Left ventricle myocardium inferior (tissue), 1 donor: ENCODE measurements at places on chromosomes 2 and 18.

DNA sequence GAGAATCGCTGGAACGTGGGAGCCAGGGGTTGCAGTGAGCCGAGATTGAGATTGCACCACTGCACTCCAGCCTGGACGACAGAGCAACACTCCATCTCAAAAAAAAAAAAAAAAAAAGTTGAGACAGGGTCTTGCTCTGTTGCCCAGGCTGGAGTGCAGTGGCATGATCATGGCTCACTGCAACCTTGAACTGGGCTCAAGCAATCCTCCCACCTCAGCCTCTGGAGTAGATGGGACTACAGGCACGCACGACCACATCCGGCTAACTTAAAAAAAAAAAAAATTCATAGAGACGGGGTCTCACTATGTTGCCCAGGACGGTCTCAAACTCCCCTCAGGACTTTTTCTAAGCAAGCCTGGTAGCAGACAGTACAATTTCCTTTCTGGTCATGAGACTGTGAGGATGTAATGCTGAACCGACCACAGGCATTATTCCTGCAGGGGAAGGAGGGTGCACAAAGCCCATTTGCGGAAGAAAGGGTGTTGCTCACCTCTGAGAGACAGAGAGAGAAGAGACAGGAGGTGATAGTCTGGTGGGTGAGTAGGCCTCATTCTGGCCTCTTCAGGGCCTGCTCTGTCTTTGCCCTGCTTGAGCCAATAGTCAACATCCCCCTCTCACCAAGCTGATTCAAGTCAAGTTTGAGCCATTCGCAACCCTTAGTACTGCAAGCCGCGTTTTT, 205.3 kb downstream of the ZFP36L2 start:
- DNase-seq, result no peak

GRCh38 chr2:138997856-138998517, 217.8 kb upstream of the NXPH2 start:
- no peak for DNase-seq

- no peak for DNase-seq
Measured at GRCh38 chr2:231000211-231000904, 4.4 kb downstream of the SPATA3 start.

- peak; percentile 83 for DNase-seq
Measured at GRCh38 chr2:127086990-127087790, 19.8 kb downstream of the BIN1 start.

DNA sequence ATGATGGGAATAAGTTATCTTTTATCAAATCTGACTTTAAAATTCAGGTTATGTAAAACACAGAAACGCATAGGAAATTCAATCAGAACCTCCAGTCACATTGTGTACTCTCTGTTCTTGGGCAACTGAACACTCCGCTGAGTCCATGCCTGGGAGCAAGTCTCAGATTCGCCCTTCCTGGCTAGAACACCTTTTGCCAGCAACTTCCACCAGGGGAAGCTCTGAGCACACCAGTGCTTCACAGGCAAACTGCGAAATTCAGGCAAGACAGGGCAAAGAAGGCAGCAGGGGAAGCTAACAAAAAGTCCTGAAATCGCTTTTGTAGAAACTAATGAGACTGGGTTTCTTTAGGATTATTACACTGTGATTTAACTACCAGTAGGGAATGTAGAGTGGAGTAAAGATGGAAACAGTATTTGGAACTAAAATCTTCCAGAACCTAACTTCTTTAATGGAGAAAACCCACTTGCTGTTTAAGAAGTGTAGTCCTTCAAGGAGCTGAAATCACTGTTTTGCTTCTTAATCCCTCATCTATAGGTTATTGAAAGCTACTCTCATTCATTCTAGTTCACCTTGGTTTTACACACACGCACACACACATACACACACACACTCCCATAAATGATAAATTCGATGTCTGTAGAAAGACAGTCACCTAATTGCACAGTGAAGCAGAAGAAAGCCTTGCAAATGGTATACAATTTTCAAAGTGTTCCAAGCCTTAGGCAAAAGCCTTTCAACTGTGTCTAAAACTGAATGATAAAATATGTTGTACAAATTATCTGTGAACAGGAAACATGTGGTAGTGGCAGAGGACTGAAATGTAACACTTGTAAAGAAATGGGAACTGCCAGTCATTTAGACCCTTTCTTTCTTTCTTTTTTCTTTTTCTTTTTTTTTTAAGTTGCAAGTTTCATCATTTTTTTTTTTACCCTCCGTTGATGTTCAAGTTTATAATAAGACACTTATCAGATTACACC, 214.5 kb downstream of the TMEM182 start:
- DNase-seq, result no peak

- DNase-seq, result no peak
Measured at GRCh38 chr2:141455211-141455826, 675.5 kb downstream of the LRP1B start.

- peak; percentile 46 for DNase-seq
Measured at GRCh38 chr2:231604101-231604684, 11.5 kb downstream of the TEX44 start.

GRCh38 chr2:161976917-161977316, 97.1 kb downstream of the DPP4 start:
- DNase-seq, result no peak

GRCh38 chr18:36366994-36367839, 69.7 kb downstream of the FHOD3 start:
- peak; percentile 74 for DNase-seq

DNA sequence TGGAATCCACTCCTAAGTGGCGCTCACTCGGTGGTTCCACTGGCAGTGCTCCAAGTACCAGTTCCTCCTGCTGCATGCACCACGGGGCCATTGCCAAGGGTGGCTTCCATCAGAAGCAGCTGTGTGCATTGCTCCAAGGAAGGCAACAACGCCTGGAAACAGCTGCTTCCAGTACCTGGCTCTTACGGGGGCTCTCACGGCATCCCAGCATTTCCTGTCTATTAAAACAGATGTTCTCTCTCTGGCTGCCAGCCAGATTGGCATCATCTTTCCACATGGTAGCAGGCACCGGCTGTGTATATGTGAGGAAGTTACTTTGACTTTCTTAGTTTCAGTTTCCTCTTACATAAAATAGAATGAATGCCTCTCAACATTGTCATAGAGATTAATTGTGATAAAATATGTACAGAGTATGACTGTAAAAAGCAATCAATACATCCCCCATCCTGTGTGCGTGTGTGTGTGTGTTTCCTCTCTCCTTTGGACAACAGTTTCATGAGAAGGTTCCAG, 84.9 kb downstream of the CMPK2 start:
- DNase-seq, result peak; percentile 55

- no peak for DNase-seq
Measured at GRCh38 chr2:197124639-197125390, 185.8 kb downstream of the ANKRD44 start.

DNA sequence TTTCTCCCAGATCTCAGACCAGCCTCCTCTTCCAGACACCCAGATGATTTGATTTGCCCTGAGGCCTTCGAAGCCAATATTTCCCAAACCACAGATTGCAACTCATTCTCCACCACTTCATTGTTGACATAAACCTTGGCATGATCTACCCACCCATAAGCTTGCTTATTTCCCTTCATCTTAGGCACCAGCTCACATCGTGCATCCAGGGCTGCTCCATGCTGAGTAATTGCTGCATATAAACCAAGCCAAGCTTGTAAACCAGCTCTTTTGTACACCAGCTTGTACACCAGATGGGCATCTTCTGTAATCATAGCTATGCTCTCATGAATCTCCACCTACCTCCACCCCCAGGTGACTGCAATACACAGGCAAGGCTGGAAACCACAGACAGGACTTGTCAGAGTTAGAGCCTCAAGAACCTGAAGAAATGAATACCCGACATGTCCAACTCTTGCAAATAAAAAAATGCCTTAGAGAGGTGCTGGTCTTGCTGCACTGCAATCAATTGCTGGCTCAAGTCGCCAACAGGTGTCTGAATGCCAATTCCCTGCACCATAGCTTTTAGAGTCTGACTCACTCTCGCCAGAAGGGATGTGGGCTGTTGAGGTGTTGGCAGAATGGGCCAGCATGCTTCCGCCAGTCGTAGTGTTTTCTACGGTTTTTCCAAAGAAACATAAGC, 31.5 kb downstream of the TRABD2A start:
- DNase-seq, result no peak

DNA sequence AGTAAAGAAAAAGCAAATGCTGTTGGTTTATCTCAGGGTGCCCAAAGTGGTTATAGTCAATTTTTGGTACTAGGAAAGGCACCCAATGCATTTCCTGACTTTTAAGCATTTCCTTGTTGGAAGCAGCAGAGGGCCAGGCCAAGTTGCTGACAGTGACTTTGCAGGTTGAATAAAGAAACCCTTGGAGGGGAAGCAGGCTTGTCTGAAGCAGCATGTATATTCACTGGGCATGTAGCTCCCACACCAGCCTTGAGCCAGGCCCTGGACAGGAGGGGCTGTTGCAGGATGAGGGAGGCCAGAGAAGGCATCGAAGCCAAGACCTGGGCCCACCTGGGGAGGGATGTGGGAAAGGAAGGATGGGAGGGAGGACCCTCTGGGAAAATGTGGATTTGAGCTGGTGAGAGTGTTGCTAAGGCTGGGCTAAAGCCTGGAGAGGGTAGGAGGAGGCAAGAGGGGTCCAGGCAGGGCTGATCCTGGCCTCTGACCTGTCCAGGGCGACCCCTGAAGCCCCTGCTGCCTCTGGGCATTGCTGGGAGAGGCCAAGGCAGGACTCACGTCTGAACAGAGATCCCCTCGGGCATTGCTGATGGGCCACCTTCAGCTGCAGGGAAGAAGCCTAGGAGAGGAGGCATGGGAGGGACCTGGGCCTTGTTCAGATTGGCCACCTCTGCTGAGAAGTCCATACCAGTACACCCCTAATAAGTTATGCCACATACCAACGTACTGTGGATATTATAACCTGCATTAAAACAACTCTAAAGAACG, 79.6 kb downstream of the STPG4 start:
- DNase-seq, result no peak

DNA sequence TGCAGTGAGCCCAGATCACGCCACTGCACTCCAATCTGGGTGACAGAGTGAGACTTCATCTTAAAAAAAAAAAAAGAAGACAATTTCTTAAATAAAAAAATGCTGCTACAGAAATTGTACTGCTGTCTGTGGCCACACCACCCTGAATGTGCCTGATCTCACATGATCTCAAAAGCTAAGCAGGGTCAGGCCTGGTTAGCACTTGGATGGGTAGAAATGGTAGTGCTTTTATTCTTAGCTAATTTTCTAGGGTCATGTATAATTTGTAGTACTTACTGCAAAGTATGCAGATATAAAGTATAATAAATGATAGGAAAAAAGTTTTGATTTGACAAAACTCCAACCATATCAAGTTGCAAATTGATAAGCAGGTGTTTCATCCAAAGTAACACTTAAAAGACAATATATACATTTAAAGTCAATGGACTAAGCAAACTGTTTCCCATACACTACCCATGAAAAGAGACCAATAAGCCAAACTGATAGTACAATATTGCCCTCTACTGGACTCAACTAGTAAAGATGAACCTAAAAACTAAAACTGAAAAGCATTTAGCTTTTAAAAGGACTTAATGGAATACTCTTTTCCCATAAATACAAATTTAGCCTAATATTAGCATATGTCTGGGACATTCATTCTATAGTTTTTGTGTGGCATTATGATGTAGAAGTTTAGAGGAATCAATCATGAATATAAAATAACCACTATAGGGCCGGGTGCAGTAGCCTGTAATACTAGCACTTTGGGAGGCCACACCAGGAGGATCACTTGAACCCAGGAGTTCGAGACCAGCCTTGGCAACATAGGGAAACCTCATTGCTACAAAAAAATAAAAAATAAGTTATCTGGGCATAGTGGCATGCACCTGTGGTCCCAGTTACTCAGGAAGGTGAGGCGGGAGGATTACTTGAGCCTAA, 18.6 kb upstream of the PEX13 start:
- no peak for DNase-seq

GRCh38 chr2:6926071-6926732, 9.0 kb downstream of the RNF144A start:
- no peak for DNase-seq

- DNase-seq, result no peak
Measured at GRCh38 chr2:64135421-64135820, 8.8 kb downstream of the PELI1 start.

DNA sequence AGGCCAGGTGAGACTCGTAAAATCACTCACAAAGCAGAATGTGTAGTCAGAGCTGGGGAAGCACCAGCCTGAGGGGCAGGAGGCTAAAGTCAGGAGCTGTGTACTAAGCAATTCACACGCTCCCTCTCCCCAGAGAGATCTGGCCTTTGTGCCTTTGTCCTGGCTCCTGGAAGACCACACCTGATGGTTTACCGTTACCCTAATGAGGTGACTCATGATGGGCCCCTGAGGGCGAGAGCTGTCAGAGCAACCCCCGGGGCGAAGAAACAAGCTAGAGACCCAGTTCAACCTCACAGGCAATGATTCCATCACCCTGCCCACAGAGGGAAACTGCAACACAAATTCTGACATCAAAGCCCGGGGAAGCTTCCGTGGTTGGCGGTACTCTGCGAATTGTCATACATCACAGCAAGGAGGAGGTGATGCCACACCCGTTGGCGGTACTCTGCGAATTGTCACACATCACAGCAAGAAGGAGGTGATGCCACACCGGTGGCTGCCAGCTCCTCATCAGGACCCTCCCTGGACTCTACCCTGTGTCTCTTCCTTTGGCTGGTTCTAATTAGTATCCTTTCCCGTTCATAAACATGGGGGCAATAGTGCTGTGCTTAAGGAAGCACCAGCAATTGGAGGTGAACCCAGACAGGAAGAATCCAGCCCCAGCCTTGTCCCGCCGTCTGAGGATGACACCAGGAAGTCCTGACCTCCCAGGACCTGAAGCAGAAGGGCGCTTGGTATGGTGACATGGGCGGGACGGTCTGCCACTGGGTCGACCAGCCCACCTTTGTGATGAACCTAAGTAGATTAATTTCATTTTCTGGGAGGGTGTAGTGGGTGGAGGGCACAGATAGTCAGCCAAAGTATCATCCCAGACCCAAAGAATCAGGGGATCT, 30.5 kb downstream of the B3GNT7 start:
- no peak for DNase-seq

DNA sequence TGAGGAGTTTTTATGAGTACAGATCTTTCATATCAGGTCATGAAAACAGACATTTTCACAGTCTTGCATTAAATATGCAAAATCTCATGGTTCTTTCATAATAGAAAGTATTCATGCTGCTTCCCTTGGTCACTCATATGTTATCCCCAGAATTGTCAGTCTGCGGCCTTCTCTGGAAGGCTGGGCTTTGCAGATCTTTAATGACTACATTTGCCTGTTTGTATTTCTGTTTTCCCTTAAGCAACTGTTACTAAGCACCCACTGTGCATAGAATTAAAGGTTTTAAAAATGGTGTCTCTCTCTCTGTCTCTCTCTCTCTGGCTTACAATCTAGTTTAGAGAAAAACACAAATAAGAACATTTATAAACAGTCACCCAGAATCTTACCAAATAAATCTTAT, 456.3 kb downstream of the RIT2 start:
- no peak for DNase-seq

DNA sequence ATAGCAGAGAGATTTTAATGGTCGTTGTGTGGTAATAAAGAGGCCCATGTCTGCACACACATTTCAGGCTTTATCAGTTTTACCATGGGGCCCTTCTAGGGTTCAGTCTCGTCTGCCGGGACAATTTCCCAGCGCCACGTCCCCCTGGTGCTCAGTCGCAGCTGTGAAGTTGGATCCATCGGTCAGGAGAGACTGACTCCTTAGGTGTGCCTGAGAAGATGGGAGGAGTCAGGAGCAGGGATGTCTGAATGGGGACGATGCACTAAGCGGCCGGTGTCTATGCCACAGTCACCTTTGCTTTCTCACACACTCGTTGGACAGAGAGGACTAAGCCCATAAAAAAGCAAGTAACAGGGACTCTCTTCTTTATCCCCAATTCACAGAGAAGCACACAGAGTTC, 71.4 kb downstream of the TWIST2 start:
- no peak for DNase-seq

GRCh38 chr2:197633109-197633657, 42.2 kb downstream of the RFTN2 start:
- no peak for DNase-seq

GRCh38 chr2:118569876-118570535, 277.4 kb downstream of the EN1 start:
- DNase-seq, result no peak
